Left kidney (tissue), 8 donors: ENCODE measurements at places on chromosomes 1 and 21.

GRCh38 chr21:36790616-36791015 is 91.7 kb downstream of the SIM2 start:
- no peak for DNase-seq

GRCh38 chr1:107047602-107048001 is 8.9 kb upstream of the PRMT6 start:
- DNase-seq = no peak

DNA sequence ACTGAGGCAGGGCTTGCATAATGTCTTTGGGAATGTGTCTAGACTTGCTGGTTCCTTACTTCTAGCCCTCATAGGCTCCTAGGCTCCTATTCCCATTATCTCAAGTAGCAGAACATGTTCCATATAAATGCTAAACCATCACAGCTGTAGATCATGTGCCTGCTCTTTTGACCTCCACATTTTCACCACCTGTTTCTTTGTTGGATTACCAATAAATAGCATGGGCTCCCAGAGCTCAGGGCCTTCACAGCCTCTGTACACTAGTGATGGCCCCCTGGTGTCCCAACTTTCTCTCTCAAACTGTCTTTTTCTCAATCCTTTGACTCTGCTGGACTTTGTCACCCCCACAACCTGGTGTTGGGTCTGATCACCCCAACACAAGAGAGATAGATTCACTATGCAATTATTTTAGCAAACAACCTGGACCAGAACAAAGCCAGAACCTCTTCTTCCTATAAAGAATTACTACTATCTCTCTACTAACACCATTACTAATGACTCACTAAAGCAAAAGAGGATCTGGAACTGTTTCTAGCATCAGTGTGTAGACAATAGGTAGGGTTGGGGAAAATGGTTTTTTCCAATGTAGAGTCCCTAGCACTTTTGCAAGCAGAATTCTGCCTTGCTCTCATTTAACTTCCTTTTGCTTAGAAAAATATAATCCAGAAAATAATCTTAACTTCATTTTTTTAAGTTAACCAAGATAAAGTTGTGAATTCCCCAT is 51.7 kb downstream of the WLS start:
- no peak for DNase-seq

- peak; percentile 59 for DNase-seq
Observed at GRCh38 chr1:226903819-226904716, 33.7 kb downstream of the PSEN2 start.

DNA sequence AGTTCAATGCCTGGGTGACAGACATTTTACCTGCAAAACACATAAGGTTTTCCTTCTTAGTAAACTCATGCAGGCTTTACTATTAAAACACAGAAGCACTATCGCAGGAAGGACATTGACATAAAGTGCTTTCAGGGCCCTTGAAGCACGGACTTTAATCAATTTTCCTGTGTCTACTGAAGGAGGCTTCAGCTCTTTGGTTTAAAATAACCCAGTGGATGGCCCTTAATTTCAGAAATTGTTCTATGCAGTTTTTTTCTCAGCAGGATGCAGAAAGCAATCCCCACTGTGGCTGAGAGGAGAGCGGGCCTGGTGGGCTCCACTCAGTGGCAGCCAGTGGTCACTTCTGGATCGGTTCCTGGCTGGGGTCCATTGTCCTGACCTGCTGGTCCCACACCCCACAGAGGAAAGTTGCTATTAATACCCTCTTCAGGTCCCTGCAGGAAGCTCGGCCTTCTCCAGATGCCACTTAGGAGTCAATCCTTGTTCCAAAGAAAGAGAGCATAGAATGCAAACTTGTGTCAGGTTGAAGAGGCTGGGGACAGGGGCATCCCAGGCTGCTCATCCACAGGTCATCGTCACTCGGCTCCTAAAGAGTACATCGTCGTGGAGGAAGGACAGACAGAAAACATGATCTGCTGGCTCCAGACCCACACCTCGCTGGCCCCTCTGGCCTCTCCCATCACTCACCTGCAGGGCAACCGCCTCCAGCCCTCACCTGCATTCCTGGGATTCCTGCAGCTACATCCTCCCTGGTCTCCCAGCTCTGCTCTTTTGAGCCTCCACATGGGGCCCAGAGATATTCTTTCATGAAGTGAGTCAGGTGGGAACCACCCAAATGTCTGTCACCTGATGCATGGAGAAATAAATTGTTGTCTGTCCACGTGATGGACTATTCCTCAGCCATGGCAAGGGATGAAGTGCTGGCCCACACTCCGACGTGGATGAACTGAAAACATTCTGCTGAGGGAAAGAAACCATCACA is 153.1 kb downstream of the PSMG1 start:
- DNase-seq = no peak

GRCh38 chr1:117416546-117417125 is 49.4 kb downstream of the MAN1A2 start:
- no peak for DNase-seq

DNA sequence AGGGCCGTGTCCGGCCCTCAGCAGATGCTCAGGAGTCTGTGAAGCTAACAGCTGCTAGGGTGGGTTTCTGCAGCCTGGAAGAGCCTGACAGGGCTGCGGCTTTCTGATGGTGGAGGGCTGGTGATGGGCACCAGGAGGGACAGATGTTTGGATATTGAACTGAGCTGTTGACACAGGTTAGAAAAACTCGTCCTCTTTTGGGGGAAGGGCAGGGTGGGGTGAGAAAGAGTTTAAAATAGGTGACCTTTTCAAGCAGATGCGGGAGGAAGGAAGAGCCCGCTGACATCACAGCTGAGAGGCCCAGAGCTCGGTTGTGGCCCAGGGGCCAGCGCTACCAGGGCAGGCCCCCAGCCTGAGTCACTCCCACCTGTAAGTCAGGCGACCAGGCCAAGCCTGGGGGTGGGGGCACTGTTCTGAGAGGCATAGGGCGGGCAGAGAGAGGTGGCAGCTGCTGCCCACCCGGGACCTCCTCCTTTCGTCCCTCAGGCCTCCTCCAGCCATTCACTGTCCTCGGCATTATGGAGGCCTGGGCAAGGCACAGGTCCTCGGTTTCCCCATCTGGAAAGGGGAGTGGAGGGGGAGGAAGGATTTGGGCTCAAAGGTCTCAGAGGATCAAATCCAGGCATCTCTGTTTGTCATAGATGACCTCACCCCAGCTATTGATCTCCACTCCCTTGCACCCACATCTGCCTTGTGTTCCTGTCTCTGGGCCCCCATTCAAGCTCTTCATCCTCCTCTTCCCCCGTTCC is 32.3 kb upstream of the ID3 start:
- DNase-seq = no peak

DNA sequence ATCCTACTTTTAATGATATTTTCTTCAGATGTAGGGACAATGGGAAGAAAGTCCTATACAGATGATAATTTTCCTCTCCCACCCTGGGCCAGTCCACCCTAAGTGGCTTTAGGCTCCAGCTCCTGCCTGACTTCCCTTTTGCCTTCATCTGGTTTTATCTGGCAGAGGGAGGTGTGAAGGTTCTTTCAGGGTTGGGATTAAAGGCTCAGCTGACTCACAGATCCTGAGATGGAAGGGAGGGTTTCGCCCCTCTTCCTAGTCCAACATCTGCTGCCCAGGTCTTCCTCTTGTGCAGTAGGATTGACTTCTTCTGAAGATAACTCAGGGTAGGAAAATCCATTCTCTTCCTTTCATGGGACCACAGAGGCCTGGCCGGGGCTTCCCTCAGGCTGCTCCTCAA is 362.4 kb upstream of the KAZN start:
- DNase-seq = no peak

DNA sequence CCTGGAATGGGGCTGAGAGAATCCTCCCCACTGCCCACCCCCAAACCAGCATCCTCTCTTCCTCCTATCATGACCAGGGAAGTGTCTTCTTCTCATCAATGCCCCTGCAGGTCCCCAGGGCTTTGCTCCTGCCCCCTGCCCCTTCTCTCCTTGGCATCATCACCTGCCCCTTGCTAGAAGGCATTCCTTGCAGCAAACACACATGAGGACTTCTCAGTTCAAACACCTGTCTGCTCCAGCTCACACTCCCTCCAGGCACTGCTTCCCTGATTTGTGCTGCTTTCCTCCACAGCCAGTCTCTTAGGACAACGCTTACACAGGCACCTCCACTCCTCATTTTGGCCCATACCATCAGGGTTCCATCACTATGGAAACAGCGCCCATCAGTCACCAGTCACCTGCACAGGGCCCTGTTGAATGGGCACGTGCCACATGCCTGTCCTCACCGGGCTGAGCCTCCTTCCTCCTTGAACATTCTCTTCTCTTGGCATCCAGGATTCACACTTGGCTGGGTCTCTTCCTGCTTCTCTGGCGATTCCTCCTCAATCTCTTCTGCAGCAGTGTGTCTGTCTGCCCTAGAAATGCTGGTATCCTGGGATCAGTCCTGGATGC is 81.9 kb upstream of the EDN2 start:
- DNase-seq = no peak

GRCh38 chr1:51313961-51314777 is 16.2 kb downstream of the TTC39A start:
- no peak for DNase-seq

GRCh38 chr1:22936681-22937080 is 36.0 kb downstream of the LACTBL1 start:
- DNase-seq = no peak

GRCh38 chr1:21762022-21762404 is 20.9 kb downstream of the USP48 start:
- no peak for DNase-seq

DNA sequence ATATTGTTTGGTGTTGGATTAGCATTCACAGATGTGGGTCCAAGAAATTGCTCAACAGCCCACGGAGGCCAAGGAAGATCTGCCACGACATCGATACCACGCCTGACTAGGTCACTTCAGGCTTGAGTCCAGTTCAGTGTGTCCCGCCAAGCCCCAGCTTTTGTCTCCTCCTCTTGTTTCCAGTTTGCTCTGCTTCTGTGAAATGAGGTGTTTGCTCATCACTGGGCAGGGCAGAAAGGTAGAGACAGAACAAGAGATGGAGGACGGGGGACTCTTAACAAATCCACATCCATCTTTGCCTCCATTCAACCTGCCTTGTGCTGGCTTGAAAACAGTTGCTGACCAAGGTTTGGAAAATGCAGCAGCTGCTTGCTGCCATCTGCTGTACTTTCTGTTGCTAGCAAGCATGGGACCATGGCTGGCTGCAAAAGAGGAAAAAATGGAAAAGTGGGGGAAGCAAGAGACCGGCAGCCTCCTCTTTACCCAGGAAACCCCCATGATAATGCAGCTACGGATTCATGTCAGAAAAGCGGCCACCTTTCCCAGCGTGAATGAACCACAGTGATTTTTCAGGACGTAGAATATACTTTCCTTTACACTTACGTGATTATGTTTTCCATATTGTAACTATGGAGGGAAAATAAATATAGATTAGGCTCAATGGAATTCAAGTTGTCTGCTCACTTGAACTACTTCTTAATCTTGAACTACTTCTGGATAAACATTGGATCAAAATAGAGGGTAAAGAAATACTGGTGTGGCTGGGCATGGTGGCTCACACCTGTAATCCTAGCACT is 80.2 kb upstream of the GREM2 start:
- peak; percentile 42 for DNase-seq

DNA sequence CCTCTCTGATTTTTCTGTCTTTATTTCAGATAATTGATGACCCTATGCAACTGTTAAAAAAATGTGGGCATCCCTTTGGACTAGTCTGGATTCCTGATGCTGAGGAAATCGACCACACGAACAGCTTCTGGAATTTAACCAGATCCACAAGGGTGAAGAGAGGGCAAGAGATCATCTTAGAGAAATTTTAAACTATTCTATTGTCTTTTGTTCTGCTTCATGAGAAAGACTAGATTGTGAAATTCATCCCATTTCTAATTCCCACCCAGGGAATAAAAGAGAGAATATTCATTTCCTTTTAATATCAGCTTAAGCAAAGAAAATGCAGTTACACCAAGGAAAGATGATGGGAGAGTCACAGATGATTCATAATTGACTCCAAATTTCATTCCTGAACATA is 71.8 kb downstream of the DUSP10 start:
- DNase-seq = no peak

DNA sequence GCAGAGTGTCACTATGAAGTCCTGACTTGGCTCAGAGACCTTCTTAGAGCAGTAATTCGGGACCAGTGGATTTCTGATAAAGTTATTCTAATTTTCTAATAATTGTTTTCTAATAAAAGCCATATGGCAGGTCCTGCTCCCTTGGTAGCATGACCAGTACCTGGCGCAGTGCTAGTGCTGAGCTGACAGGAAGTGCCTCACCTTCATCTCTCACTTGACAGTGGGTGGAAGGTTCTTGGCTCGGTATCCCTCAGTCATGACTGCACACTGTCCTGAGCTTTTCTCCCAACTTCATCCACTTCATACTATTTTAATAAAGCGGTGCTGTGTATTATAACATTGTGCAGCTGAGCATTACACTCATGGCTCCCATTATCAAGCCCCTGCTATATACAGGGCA is 14.1 kb downstream of the VANGL1 start:
- no peak for DNase-seq

GRCh38 chr21:29289317-29289716 is 9.4 kb upstream of the BACH1 start:
- DNase-seq = no peak

DNA sequence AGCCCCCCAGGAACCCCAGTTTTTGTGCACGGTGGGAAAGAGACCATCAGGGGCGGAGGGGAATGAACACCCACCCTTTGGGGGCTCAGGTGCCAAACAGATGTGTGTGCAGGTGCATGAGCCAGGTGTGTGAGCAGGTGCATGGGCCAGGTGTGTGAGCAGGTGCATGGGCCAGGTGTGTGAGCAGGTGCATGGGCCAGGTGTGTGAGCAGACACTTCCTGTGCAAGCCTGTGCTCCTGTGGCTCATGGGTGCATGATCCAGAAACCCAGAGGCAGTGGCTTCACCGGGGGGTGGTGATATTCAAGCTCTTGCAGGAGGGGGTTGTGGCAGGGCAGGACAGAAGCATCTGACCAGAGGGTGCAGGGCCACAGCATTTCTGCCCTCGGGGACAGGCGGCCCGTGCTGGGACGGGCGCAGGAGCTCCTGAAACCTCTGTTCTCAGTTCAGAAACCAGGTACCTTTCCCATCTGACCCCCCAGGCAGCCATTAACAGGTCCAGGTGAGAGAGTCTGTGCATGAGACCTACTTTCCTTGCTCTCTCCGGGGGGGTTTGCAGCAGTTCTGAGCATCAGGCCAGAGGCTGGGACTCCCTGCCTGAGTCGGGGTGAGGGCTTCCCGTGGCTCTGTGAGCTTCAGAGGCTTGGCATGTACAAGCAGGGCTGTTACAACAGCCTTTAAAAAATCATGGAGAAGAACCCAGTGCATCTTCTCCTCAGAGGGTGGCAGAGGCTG is 29.1 kb downstream of the COL18A1 start:
- DNase-seq = no peak

GRCh38 chr1:61641578-61642336 is 83.2 kb downstream of the TM2D1 start:
- peak; percentile 46 for DNase-seq

- DNase-seq = no peak
Observed at GRCh38 chr1:232019026-232019340, 392.4 kb downstream of the DISC1 start.
